ENCODE measurements at places on chromosomes 4 and X. TPM values are rescaled to one million over a fixed set of nuclear protein-coding genes. Genes with fewer than 3 reads are reported as not detected.

DNA sequence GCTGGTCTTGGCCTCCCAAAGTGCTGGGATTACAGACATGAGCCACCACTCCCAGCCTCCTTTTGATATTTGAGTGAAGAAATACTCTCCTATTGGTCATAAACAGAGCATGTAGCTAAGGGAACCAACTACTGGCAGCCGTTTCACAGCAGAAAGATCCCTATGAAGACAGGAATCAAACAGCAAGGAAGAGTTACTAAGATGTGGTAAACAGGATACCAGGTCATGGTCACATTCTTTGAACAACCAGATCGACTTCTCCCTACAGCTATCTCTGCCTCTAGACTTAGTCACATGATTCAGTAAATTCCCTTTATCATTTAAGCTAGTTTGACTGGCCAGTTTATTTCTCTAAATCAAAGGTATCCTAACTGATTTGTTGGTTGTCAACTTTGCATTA, 9.0 kb upstream of the HNRNPD start:
- no peak for DNase-seq

The NDNF gene
- total RNA-seq = not detected

- peak; percentile 72 for DNase-seq
These were observed 16.5 kb downstream of the TMPRSS11E start for GRCh38 chr4:68463796-68464195.

GRCh38 chr4:185839770-185840169, 27.8 kb upstream of the SORBS2 start:
- no peak for DNase-seq

- no peak for DNase-seq
These were observed at the start of gene PAGE5 for GRCh38 chrX:55220119-55220794. Gene PAGE5, plus strand, starts transcription at chrX:55220346. Its CDS starts 1,037 bp downstream, at chrX:55221383.

- DNase-seq = no peak
These were observed 21.3 kb downstream of the IL15 start for GRCh38 chr4:141657550-141658250.

Data from foreskin keratinocyte (primary cell).